ENCODE measurements at places on chromosomes 1 and 21.

GRCh38 chr21:33775100-33775828 is 133.0 kb downstream of the ITSN1 start:
- DNase-seq = no peak

GRCh38 chr1:30818568-30819243 is 61.1 kb upstream of the LAPTM5 start:
- no peak for DNase-seq

- DNase-seq = no peak
These were observed 2.1 kb upstream of the S100A2 start for GRCh38 chr1:153567621-153568366.

GRCh38 chr1:114700036-114700600 is 4.8 kb upstream of the AMPD1 start:
- no peak for DNase-seq

- DNase-seq = no peak
These were observed 56.9 kb downstream of the ENAH start for GRCh38 chr1:225595974-225596551.

- DNase-seq = no peak
These were observed 68.4 kb upstream of the TENT5C start for GRCh38 chr1:117537291-117537920.

- no peak for DNase-seq
These were observed 4.5 kb upstream of the TUFT1 start for GRCh38 chr1:151535326-151536271.

DNA sequence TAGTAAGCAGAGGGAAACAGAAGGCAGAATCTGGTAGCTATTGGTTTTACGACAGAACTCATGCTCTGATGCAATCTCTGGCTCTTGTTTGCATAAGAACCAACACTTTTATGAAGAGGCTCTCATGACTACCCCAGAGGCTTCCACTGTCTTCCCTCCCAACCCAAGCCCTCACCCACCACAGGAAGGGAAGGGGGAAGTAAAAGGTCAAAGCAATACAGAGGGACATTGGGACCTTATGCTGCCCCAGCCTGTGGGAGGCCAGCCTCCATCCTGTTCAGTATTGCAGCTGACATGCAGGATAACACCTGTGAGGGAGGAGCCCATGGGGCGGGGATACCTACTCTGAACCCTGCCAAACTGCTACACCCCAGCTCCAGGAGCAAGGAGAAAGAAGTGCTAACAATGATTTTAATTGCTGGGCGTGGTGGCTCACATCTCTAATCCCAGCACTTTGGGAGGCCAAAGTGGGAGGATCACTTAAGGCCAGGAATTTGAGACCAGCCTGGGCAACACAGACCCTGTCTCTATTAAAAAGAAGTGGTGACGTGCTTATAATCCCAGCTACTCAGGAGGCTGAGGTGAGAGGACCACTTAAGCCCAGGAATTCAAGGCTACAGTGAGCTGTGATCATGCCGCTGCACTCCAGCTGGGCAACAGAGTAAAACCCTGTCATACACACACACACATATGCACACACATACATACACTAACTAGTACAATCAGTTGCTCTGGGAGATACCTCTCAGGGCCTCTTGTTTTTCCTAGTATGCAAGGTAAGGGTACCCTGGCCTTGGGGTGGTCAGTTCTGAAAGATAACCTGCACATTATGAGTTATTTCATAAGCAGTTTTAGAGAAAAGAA is 9.5 kb downstream of the MR1 start:
- no peak for DNase-seq

DNA sequence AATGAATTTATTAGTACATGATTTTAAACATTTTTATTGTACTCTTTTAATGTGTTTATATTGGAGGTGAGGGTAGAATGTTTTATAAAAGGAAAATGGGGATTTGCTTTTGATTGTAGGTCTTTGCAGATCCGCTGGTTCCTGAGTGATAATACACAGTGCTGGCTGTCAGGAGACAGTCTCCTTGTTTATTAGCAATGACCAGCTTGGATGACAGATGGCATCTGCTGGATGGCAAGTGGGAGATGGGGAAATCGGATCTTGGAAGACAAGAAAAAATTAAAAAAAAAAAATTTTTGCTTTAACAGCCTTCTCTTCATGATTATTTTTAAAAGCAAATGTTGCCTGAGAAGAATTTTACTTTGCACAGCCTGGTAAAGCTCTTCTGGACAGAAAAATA is 4.4 kb upstream of the PHTF1 start:
- DNase-seq = peak; percentile 9
